Naive thymus-derived CD4-positive, alpha-beta T cell (primary cell): ENCODE measurements at places on chromosomes 6 and 20. TPM values are rescaled to one million over a fixed set of nuclear protein-coding genes. Genes with fewer than 3 reads are reported as not detected.

- DNase-seq, result no peak
These were observed 179.4 kb downstream of the FOXC1 start for GRCh38 chr6:1789092-1789491.

GRCh38 chr6:6319952-6320811 lies at the start of gene F13A1:
Gene F13A1 (minus strand): TSS chr6:6320662. CDS start chr6:6318664, 1,998 bp downstream.
- no peak for DNase-seq

CST3 gene
- 2.5 TPM for polyA plus RNA-seq

SOX18 gene
- not detected for polyA plus RNA-seq

- no peak for DNase-seq
These were observed 43.2 kb upstream of the PLCB4 start for GRCh38 chr20:9025643-9026042.

- DNase-seq, result peak; percentile 54
These were observed 22.6 kb upstream of the HLA-DQB2 start for GRCh38 chr6:32785781-32786533.

RHAG gene
- polyA plus RNA-seq, result not detected

MCHR2 gene
- polyA plus RNA-seq, result not detected

GRCh38 chr6:81575442-81575841 lies 177.0 kb downstream of the TENT5A start:
- no peak for DNase-seq

BTN1A1 gene
- polyA plus RNA-seq, result not detected

- no peak for DNase-seq
These were observed 110.3 kb upstream of the CEP85L start for GRCh38 chr6:118761645-118762044.

GRCh38 chr6:152794696-152795095 lies 44.1 kb downstream of the VIP start:
- no peak for DNase-seq

CNR1 gene
- polyA plus RNA-seq, result not detected

GRCh38 chr6:34979218-34979617 lies 90.2 kb downstream of the ANKS1A start:
- DNase-seq, result no peak

DNA sequence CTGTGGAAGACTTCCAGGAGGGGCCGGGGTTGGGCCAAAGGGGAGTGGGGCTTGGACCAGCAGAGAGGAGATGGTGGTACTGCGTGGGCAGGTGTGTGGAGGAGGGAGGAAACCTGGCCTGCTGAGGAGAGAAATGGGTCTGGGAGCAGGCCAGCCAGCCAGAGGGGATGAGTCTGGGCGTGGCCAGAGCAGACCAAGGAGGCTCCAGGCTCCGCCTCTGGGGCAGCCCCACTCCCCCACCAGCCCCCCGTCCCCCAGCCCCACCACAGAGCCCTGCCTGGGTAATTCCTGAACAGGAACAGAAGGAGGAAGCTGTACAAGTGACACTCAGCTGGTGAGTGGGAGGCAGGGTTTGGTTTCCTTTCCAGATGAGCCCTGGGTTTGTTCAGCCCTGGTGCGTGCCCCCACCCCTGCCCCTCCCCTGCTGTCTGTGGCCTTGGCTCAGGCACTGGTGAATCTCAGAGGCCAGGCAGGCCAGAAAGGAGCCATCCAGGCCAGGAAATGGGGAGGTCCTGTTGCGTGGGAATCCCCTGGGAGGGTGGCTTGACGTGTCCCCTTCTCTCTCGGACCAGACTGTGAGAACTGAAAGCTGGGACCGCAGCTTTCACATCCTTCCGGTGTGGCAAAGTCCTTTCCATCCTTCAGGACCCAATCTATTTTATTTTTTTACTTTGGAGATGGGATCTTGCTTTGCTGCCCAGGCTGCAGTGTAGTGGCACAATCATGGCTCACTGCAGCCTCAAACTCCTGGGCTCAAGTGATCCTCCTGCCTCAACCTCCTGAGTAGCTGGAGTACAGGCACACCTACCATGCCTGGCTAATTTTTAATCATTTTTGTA lies 9.4 kb upstream of the SRC start:
- no peak for DNase-seq

TREML1 gene
- not detected for polyA plus RNA-seq

DNA sequence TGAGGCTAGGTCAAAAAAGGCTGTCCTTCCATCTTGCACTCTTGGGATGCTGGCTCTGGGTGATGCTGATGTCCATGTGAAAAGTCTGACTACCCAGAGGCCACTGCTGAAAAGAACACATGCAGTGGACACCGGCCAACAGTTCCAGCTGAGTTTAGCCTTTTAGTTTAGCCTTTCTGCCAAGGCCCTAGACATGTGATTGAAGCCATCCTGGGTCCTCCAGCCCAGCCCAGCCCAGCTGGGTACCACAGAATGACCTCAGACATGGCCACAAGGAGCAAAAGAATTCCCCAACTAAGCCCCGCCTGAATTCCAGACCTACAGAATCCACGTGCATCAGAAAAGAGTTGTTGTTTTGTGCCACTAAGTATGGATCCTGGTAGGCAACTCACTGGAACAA lies 17.4 kb downstream of the PIGT start:
- no peak for DNase-seq

FAM209B gene
- polyA plus RNA-seq, result not detected

CDH26 gene
- 0.09 TPM for polyA plus RNA-seq

PTK6 gene
- polyA plus RNA-seq, result 0.38 TPM

RSPH9 gene
- 1.1 TPM for polyA plus RNA-seq

GRCh38 chr20:38357653-38358207 lies 11.4 kb downstream of the LBP start:
- DNase-seq, result no peak

- DNase-seq, result no peak
These were observed 52.0 kb upstream of the KIF13A start for GRCh38 chr6:18039481-18039880.

GRCh38 chr6:126914801-126915200 lies 203.7 kb upstream of the RSPO3 start:
- no peak for DNase-seq
